Tongue (tissue), 3 donors: ENCODE measurements at places on chromosomes 13 and 19. TPM values are rescaled to one million over a fixed set of nuclear protein-coding genes. Genes with fewer than 3 reads are reported as not detected.

The RAB20 gene
- 6.6 TPM for total RNA-seq

The DAND5 gene
- not detected for total RNA-seq

The DNASE2 gene
- 9.1 TPM for total RNA-seq

The ADPRHL1 gene
- 130 TPM for total RNA-seq

The POGLUT2 gene
- 24.6 TPM for total RNA-seq

The CGB7 gene
- total RNA-seq, result 0.21 TPM

GRCh38 chr13:112580912-112581311 is 7.0 kb downstream of the TUBGCP3 start:
- no peak for DNase-seq

DNA sequence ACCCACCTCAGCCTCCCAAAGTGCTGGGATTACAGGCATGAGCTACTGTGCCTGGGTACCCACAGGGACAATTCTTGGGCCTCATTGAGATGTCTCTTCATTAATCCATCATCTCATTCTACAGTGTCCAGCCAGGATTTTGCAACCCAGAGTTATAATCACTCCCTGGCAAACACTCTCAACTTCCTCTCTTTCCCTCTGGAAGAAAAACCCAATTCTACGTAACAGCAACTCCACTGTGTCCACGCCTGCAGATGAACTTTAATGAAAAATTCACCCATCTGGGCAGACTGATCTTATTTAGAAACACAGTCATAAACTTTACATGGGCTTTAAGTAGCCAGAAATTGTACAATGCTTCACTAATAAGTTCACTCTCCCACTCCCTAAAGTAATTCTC is 90.1 kb upstream of the ABCC4 start:
- no peak for DNase-seq

GRCh38 chr13:75299913-75300862 is 181.8 kb downstream of the TBC1D4 start:
- peak; percentile 40 for DNase-seq

DNA sequence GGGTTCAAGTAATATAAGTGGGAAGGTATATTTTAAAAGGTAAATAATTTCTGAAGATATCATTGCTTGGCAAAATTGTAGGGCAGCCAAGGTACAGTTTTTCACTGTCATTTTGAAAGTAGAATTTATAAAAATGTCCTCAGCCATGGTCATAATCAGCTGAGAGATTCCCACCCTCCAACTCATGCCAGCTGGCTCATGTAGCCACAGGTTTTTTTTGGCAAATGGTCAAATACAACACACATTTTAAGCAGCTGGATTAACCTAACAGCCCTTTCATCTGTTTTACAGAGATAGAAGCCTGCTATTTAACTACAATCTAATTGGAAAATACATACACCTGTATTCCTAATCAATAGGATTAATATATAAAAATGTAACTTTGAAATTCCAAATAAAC is 619.2 kb upstream of the SGCG start:
- DNase-seq, result no peak

DNA sequence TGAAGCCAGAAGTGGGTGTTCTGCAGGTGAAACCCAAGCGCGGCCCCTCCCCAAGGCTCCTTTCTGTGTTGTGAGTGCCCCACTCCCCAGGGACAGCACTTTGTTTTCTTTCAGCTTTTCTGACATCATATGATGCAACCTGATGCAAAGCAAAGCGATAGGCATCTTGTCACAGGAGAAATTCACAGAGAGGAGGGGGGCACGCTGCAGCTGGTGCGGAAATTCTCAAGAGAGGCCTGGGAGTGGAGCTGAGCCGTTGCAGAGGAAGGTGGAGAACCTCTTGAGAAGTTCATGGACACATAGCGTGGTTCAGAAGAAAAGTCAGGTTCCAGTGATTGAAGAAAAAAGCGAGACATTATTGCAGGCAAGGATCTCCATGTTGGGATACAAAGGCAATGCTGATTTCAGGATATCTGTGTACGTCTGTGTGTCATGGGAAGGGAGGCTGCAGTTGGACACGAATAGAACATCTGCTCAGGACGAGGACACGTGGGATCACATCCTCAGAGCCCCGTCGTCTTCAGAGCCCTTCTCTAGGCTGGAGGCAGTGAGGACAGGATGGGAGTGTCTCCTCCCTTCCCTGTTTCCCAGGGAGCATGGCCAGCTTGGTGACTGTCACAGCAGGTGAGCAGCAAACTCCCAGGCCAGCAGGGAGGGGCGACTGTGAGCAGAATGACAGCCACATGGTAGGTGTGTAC is 79.2 kb downstream of the IRS2 start:
- no peak for DNase-seq

DNA sequence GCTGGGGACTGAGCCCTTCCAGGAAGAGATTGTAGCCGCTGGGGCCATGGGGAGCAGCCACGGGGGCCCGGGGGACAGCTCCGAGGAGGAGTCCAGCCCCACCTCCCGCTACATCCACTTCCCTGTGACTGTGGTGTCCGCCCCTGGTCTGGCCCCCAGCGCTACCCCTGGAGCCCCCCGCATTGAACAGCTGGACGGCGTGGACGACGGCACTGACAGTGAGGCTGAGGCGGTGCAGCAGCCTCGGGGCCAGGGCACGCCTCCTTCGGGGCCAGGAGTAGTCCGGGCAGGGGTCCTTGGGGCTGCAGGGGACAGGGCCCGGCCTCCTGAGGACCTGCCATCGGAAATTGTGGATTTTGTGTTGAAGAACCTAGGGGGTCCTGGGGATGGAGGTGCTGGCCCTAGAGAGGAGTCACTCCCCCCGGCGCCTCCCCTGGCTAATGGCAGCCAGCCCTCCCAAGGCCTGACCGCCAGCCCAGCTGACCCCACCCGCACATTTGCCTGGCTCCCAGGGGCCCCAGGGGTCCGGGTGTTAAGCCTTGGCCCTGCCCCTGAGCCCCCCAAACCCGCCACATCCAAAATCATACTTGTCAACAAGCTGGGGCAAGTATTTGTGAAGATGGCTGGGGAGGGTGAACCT is 9.6 kb downstream of the IGFLR1 start:
- no peak for DNase-seq

- DNase-seq, result peak; percentile 81
Measured at GRCh38 chr13:89066868-89067466, 1395.8 kb downstream of the SLITRK5 start.

DNA sequence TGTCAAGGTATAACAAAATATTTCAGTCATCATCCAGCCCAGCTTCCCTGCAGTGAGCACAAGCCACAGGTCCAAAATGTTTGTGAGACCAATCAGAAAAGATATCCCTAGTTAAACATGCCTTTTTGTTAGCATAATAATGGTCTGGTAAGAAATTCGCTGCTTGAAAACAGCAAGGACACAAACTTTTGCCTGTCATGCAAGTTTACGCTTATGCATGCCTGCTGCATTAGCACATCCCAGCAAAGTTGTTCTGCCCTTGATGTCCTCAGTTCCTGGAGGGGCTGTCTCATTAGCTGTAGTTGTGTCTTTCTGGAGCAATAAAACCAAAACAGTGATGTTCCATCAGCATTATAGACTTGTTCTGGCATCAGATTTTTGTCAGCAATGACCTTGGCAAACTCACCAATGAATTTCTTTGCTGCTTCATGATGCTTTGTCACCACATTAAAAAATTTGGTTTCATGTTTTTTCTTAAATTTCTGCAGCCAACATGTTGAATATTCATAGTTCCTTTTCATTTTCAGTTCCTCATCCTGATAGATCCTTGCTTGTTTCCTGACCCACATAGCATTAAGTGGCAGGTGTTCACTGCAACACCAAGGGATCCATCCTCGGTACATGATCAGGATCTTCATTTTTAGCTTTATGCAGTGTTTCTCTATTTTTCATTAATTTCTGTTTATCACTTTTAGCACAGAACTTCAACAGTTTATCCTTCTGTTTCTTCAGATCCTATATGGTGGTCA is 72.0 kb upstream of the GPR183 start:
- no peak for DNase-seq

- no peak for DNase-seq
Measured at GRCh38 chr19:49741210-49741844, 21.8 kb downstream of the TSKS start.

DNA sequence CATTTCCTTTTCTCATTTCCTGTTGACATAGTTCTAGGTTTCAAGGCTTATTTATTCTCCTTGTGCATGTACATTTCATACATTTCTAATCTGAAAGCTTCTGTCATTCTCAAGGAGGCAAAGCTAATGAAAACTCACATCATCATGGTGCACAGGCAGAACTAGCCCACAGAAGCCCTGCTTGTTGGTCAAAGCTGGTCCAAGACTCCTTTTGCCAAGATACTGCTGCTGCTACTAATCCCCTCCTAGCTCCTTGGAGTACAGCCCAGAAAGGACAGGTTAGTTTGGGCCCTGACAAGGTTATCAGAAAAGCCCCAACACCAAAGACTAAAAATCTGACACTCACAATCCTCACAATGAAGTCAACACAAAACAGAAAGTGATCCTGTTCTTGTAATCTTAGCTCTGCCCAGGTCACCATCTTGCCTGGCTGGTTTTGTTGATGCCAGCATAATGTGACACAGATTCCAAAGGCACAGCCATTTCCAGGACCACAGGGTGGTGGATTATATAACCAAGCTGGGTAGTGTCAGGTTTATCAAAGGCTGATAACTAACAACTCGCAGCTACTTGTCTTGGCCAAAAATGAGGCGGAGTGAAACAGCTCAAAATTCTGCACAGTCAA is 417.4 kb downstream of the NDFIP2 start:
- DNase-seq, result no peak

DNA sequence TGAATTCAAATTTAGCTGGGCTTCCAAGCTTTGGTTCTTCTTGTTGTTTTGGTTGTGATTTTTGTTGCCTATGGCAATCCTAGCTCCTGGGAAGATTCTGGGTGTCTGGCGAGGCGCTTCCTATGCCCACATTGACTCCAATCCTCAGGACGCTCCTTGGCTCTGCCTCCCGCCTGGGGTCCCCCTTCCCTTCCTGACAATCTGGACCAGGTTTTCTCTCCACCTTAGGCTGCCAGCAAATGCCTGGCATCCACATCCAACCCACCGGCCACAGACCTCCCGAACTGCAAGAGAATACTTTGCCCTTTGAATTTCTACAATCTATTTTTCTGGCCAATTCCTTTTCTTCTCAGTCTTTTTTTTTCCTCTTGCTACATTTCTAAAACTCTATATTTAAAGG is 186.9 kb upstream of the UBL3 start:
- peak; percentile 31 for DNase-seq

- peak; percentile 67 for DNase-seq
Measured at GRCh38 chr13:28531077-28531844, 36.3 kb upstream of the FLT1 start.

- no peak for DNase-seq
Measured at GRCh38 chr19:18435178-18435841, 2.6 kb downstream of the ISYNA1 start.
